ENCODE measurements at places on chromosomes 1 and 21. TPM values are rescaled to one million over a fixed set of nuclear protein-coding genes. Genes with fewer than 3 reads are reported as not detected.
A peak's percentile ranks its signal among the peaks of the same experiment; 100 is the strongest.

Gene TEX38
- total RNA-seq = not detected

Gene PDE4B
- total RNA-seq = 63.2 TPM

Gene CYP4Z1
- 0.64 TPM for total RNA-seq

DNA sequence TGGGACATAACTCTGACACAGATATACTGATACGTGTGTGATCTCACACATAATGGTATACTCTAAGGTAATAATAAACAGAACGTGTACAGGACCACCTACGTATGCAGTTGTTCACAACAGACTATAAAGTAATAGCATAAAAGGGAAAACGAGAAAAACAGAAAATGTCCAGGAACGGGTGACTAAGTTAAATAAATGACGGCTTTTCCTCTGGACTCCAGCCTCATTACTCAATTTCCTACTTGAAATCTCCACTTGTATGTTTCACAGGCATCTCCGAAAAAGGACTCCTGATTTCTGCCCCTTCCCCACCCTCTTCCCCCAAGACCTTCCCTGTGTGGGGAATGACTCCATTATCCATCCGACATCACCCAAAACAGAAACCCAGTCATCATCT is 95.1 kb downstream of the JAK1 start:
- DNase-seq = no peak

GRCh38 chr1:113965703-113966412 is 13.4 kb upstream of the OLFML3 start:
- DNase-seq = no peak

GRCh38 chr1:154999571-155000410 is 2.8 kb upstream of the ZBTB7B start:
- no peak for DNase-seq

- peak; percentile 38 for DNase-seq
Measured at GRCh38 chr1:154791292-154792166, 78.6 kb downstream of the KCNN3 start.

DNA sequence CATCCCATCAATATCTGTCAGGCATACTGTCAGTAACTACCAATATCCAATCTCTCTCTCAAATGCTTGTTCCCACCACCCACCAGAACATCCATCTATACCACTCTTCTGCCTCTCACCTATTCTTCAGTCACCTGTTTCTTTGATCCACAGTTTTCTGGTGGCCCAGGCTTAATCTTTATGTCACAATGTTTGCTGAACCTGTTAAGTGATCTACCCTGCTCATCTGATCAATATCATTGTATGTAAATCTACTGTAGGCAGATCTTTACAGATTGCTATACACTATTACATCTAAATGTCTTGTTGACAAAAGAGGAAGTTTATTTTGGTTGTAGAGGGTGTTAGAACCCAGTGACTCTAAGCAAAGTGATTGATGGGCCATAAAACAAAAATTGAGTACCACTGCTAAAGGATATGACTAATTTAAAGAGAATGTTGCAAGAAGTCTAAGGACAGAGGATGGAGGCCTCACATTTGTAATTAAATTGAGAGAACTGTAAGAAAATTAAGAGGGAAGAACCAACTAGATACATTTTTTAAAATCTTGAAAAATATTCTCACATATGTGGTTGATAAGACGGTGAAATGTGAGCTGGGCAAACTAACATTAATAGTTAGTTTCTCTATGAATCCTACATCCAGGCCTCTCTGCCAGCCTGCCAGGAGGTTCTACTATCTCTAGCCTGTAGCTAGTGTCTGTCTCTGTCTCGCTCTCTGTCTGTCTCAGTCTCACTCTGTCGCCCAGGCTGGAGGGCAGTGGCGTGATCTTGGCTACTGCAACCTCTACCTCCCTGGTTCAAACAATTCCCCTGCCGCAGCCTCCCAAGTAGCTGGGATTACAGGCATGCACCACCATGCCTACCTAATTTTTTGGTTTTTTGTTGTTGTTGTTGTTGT is 34.1 kb downstream of the EGLN1 start:
- DNase-seq = no peak

DNA sequence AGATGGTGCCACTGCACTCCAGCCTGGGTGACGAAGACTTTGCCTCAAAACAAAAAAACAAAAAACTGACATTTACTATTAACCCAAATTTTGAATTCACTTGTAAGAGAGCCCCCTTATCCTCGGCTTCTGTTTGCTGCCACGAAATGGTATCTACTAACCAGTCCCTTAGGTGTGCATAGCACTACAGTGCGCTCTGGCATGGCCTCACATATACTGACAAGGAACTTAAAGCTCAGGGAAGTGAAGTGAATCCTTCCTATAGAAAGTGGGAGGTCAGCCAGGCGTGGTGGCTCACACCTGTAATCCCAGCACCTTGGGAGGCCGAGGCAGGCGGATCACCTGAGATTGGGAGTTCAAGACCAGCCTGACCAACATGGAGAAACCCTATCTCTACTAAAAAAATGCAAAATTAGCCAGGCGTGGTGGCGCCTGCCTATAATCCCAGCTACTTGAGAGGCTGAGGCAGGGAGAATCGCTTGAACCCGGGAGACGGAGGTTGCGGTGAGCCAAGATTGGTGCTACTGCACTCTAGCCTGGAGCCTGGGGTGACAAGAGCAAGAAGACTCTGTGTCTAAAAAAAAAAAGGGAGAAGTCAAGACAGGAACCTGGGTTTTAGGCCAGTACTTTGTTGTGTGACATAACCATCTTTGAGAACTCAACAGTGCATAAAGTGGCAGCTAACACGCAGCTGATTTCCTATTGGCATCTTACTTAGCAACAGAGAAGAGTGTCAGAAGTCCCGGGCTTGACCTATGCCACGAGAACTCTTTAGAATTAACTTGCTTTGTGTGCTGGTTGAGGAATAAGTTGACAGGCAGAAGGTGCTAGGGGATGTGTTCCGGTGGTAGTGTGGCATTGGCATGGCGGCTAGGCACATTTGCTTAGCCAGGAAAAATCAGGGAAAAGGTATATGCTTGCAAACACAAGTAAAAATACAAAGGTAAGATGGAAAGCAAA is 16.8 kb downstream of the ERRFI1 start:
- DNase-seq = no peak

GRCh38 chr21:42651515-42652401 is 1.7 kb upstream of the PDE9A start:
- no peak for DNase-seq

- peak; percentile 81 for DNase-seq
Measured at GRCh38 chr1:156445789-156446263, 54.7 kb downstream of the MEF2D start.

DNA sequence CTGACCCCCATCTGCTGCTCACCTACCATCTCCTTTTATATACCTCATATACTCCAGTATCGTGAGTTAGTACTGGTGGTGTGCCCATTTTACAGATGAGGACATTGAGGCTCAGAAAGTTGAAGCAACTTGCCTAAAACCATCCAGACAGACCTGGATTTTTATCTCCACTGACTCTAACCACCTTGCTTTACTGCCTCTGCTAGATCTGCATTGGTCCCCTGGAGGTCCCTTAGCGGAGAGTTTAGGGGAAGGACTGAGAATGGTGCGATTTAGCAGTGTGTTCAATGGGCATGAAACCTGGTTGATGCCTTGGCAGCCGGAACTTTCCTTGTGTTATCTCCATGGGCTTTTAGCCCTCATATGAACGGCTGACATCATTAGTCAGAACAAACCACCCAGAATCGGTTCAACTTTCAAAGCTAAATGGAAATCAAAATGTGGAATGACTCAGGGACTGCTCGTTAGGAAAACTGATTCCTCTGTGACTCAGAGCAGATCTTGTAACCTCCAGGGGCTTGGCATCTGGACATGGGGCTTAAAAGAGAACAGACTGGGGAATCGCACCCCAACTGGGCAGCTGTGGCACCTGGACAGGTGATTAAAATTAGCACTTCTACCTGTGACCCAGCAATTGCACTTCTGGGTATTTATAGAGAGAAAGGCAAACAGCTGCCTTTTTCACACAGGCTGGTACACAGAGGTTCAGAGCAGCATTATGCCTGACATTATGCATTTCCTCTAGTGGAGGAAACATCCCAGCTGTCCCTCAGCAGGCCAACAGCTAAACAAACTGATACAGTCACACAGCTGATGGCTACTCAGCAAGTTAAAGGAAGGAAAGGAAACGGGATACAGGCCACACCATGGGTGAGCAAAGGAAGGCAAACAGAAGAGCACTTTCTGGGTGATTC is 25.3 kb downstream of the TMEM51 start:
- DNase-seq = no peak

- no peak for DNase-seq
Measured at GRCh38 chr1:233368789-233369130, 41.2 kb downstream of the MAP3K21 start.

DNA sequence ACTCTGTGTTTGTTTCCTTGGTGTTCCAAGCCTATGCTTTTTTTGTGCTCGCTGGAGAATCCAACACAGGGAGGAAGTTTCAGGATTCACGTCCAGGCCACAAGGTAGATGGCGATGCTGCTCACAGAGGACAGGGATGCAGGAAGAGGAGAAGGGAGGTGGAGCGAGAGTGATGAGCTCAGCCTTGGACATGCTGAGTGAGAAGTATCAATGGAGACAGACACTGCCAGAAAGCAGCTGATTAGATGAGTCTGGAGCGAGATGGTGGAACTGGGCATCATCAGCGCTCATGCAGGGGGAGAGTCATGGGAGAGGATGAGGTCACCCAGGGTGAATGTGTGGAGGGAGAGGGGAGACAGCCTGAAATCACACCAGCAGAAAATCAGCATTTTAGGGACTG is 110.0 kb downstream of the GLUL start:
- DNase-seq = peak; percentile 14

DNA sequence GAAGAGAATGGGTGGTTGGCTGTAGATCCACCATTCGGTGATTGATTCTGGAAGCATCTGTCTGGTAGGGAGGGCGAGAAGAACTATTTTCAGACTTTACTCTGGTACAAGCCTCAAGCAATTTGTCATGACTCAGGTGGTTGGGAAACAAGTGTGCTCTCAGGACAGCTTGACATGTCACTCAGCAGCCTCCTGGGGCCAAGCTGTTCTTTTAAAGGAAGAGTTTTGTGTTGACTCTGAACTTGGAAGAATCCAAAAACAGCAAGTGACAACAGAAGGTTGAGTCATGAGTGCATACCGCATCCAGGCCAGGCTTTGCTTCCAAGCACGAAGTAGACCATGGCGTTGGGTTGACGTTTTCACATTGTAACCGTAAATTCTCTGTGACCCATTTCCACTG is 65.9 kb downstream of the CLIC6 start:
- DNase-seq = no peak

- no peak for DNase-seq
Measured at GRCh38 chr1:157411769-157412168, 140.5 kb downstream of the FCRL5 start.

DNA sequence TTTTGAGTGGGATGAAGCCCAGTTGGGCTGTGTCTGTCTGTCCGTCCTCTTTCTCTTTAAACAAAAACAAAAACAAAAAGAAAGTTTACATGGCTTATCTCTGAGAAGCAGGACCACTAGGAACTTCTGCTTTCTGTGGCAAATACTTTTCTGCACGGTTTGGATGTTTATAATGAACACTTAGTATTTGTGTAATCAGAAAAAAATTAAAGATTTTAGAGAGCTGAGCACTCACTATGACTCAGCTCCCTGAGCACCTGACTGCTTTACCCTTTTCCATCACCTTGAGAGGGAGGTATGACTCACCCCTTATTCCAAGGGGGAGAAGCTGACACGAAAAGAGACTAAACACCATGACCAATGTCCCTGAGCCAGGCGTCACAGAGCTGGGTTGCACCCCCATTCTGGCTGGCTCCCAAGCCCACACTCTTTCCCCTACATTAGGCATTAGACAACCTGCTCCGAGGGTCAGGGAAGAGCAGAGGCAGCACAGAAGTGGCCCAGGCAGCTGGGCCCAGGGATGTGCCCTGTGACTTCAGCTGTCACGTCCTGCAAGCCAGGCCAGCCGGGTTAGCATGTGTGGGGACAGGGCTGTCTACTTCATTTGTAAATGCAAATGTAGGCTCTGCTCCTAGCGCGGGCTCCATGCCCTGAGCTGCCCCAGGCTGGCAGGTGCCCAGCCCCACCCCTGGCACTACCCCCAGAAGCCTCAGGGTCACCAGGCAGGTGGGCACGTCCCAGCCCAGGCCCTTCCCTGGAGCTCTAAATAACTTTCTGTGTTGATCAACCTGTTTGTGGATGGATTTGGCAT is 30.4 kb downstream of the RAP1GAP start:
- DNase-seq = no peak
